Neural progenitor cell (in vitro differentiated cells): ENCODE measurements at places on chromosomes 16 and 17.

DNA sequence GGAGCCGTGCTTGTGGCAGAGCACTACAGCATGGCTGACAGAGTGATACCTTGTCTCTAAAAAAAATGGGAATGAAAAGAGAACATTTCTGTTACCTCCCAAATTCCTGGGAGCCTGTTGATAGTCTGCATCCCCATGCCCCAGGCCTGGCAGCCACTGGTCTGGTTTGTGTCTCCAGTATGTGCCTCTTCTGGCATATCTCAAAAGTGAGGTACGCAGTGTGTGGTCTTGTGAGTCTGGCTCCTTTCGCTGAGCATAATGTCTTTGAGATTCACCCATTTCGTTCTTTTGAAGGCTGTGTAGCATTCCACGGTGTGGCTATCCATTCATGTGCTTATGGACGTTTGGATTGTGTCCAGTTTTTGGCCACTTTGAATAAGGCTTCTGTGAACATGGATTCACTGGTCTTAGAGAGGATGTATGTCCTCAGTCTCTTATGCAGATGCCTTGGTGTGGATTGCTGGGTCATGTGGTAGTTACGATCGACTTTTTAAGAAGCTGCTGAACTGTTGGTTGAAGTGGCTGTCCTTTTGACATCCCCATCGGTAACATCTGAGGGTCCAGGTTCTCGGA lies 39.1 kb downstream of the PRMT7 start:
- DNase-seq: no peak

DNA sequence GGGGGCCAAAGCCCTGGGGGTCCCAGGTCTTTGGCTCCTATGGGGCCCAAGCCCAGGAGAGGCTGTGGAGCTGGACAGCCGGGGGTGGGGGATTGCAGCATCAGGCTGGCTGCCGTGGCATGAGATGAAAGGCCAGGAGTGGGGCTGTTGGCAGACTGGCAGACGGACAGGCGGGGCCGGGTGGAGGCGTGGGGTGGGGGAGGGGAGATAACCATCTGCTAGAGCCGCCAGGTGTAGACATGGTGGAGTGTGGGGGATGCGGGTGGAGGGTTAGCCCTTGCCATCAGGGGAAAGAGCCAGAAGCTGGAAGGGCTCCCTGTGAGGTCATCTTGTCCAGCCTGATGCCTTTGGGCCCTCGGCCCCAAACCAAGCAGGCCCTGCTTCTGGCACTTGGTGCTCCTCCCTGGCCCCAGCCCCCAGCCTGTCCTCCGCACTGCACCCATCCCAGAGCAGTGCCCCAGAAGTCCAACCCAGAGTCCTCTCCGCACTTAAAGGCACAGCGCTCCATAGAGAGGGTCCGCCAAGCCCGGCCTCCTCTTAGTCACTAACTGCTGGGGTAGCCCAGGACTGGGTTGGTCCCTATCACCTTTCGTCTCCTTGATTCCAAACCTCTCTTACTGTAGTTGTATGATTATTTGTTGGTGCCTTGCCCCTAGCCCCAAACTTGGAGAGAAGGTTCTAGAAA lies 33.3 kb upstream of the DLX4 start:
- DNase-seq: no peak

DNA sequence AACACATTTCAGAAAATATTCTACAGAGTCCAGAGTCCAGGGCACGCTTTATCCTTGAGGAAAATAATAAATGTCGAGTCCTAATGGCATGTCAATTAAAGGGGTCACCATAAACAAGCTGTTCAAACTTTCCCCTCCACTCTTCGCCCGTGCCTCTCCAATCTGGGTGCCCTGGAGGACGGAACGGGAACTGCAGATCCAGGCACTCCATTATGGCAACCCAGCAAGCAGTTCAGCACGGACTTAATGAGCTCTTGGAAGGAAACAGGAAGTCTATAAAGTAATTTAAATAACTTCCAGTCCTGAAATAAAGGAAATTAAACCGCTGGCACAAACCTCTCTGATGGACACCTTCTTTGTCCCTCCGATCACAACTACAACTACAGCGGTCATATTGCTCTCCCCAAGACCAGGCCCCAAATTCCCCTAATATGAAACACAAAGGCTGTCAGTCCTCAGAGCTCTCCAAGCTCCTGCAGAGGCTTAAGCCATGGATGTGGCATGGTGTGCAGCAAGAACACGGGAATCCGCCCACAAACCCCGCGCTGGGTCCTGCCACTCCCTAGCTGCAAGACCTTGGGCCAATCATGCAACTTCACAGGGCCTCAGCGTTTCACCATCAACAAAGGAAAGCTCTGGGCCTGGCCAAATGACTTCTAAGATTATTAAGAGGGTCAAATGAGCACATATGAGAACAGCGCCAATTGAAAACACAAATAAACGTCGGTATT lies 52.6 kb downstream of the ZFHX3 start:
- DNase-seq: peak; percentile 69

DNA sequence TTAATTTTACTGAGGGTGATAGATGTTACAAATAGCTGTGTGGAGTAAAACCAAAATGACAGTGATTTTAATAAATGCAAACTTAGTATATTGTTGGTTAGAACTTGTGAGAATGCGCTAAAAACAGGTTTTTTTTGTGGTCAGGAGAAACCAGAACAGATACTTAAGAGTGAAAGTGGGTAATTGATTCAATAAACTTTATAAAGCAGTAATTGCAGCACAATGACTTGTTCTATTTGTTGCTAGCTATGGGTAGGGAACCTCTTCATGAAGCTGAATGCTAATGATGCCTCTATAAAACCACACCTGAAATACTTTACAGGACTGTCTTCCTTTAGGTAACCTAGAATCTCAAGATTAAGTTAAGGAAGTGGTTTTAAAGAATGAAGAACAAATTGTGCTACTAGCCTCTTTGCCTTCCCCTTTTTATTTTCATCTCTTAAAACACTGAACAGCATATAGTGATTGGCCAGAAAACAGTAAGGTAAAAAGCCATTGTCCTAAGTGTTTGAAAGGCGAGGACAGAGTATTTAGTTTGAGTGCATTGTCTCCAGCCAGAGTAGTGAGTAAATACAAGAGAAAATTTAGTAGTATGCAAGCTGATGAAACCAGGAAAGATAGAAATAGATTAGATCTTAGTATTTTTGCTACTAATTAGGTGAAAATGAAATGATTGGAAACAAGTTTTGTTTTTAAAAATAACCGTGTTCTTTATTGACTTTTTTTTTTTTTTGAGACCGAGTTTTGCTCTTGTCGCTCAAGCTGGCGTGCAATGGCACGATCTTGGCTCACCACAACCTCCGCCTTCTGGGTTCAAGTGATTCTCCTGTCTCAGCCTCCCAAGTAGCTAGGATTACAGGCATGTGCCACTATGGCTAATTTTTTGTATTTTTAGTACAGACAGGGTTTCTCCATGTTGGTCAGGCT lies 6.0 kb downstream of the GGNBP2 start:
- DNase-seq: no peak

- DNase-seq: no peak
Observed at GRCh38 chr16:81796035-81796434, 16.9 kb downstream of the PLCG2 start.

- peak; percentile 43 for DNase-seq
Observed at GRCh38 chr16:14539156-14539555, 90.9 kb downstream of the PARN start.

DNA sequence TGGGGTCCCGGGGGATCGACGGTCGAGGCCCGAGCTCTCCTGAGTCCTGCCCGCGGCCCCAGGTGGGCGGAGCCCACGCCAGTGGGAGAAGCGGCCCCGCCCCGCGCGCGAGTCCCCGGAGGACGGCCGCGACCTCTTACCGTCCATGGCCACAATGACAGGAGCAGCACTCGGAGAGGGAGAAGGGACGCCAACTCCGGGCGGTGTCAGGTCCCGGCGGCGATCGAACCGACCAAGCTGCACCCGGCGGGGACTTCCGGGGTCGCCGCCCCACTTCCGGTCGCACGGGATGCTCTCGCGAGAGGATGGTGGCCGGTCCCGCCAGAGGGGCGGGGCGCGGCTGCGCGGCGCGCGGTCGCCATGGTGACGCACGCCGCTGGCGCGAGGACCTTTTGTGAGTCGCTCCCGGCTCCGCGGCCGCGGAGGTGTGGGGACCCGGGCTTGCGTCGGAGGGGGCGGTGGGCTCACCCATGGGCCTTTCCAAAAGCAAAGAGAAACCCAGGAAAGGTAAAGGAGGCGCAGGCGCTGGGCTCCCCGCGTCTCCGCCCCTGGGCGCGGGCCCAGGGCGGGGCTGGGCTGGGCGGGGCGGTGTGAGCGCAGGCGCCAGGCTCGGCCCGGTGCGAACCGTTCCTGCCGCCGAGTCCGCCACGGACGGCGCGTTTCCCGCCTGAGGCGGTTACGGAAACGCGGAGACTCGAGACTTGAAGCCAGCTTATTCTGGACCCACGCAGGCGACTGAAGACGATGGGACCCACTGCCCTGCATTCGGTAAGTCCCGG lies at the start of the genes CHMP1A and SPATA33:
TSS of gene CHMP1A (minus strand) at position 267 of the 779 bp plus-strand sequence. CDS start at position 147, 120 bp downstream.
TSS of gene SPATA33 (plus strand) at position 395 of the 779 bp plus-strand sequence. CDS start at position 471, 76 bp downstream.
- peak; percentile 97 for DNase-seq

DNA sequence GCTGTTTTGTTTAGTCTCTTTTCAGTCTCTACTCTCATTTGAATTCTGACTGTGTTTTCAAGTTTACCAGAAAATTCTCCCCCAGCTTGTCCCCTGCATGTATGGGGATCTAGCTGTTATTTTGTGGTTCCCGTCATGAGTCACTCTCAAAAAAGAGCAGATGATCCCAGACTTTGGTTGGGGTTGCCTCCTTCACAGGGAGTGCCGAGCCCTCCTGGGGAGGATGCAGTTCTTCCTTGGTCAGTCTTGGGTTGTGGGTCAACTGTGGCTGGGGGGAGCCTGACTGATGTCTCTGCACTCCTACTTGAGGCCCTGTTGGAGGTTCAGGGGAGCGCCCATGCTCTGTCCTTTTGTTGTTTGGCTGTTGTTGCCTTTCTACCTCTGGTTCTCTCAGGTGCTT lies 37.7 kb downstream of the EPN2 start:
- no peak for DNase-seq

GRCh38 chr16:80862160-80862705 lies 57.8 kb upstream of the CDYL2 start:
- DNase-seq: no peak

DNA sequence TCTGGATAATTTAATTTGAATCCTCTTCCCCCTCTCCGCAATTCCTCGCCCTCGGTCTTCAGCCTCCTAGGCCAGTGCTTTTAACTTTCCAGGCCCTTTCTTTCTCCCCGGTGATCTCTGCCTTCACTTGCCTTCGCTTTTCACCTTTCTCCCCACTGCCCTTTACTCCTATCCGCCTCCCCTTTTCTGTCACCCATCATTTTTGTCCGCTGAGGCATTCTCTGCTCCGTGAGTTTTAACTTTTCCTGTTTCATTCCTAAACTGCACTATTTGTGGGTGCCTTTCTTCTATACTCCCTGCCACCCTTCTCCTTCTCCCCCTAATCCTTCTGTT lies 729 bp downstream of the LONP2 start:
- no peak for DNase-seq

GRCh38 chr17:16283705-16284104 lies 66.7 kb downstream of the PIGL start:
- DNase-seq: no peak

GRCh38 chr17:38892083-38892482 lies 22.2 kb downstream of the LASP1 start:
- DNase-seq: no peak

DNA sequence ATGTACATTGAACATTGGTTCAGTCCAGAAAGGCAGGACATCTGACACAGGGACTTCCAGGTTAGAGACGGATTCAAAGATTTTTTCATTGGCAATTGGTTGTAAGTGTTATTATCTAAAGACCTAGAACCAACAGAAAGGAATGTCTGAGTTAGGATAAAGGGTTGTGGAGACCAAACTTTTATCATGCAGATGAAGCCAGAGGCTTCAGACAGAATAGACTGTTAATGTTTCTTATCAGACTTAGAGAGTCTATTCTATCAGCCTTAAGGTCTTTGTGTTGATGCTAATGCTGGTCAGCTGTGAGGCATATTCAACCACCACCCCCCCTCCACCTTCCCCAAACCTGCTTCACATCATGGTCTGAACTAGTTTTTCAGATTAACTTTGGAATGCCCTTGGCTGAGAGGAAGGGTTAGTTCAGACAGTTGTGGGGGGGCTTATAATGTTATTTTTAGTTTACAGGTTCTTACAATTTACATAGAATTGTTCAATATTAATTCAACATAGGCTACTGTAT lies 2.1 kb upstream of the ITGB3 start:
- no peak for DNase-seq

GRCh38 chr16:9840761-9841665 lies 341.2 kb downstream of the GRIN2A start:
- no peak for DNase-seq

DNA sequence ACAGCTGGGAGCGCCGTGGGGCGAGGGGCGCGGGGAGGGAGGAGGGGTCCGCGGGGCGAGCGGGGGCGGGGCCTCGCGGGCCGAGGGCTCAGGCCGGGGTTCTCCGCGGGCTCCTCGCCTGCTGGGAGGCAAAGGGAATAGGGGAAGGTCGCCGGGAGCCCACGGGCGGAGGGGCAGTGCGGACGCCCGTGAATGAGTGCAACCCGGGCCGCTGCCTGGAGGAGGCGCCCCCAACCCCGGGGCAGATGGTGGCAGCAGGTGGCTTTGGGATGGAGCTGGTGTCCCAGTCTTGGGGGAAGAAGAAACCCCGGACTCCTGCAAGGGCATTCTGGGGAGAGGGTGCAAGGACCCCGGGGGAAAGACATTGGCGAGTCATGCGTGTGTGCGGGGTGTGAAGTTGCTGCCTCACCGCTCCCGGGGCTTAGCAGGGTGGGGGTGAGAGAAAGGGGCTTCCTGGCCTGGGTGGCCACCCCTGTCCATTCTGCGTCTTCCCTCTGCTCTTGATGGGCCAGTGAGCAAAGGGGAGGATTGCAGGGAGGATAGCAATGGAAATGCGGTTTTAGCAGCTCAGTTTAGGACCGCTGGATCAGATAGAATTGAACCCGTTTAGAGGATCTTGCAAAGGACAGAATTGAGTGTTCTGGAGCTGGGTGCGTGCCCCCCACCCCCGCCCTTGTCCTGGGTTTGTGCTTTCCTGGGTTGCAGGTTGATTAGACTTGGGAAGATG lies 526 bp downstream of the KIAA0513 start:
- DNase-seq: peak; percentile 73
